LoVo (cell line): ENCODE measurements at places on chromosomes 12 and 14.

- no peak for DNase-seq
Measured at GRCh38 chr12:63857771-63858670, 13.5 kb downstream of the SRGAP1 start.

DNA sequence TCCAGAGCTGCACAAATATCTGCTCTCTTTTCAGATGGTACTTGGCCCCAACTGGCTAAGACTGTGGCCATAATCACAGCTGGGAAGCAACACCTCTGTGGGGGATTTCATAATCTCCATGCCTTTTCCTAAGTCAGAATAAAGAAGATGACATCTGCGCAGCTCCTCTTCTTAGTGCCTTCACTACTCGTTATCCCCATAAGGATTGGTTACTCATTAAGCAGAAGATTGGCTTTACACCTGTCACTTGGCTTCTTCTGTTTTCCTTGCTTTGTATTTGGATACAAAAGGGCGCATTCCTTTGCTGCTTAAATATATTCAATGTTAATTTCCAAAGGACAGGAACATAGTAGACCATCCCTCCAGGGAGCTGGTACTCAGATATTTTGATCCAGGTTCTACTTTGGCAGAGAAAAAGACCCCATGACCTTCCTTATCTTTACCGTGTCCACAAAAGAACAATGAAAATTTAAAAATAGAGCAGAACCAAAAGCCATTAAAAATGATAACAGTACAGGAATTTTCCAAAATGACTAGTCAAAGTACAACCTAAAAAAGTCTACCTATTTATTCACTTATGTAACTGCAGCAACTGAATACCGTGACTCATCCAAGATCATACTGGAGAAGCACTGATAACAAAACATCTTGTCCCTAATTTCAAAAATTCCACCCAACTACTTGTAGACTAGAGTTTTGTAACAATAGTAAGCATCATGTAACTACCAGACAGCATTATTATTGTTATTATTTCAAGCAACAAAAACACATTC lies 352.3 kb upstream of the TMPO start:
- no peak for DNase-seq

GRCh38 chr12:1073652-1074051 lies 82.6 kb downstream of the ERC1 start:
- no peak for DNase-seq

DNA sequence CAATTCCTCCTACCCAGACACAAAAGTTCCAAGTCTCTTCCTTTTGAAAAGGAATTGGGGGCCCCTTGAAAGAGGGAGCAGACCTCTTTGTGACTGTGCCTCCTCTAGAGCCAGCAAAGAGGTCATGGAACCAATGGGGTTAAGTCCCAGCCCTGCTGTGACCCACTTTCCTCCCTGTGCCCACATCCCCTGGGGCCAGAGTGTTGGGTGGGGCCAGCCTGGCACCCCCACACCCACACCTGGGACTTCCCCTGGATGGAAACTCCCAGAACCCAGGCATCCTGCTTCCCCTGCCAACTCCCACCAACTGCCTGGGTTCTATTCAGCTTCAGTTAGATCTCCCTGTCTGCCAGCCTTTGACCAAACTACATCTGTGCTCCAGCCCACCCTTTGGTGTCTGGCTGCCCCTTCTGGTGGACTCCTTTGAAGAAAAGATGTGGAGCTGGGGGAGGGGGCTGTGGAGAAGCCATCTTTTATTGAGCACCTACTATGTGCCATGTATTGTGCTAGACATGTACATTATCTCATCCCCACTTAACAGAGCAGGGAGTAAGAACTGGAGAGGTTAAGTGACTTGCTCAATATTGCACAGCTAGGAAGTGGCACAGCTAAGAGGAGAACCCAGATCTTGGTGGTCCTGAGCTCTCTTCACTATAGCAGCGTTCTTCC lies 4.6 kb upstream of the RARG start:
- no peak for DNase-seq

GRCh38 chr12:19434538-19434937 lies 4.8 kb upstream of the AEBP2 start:
- DNase-seq, result no peak
